ENCODE measurements at places on chromosomes 5 and 9.

DNA sequence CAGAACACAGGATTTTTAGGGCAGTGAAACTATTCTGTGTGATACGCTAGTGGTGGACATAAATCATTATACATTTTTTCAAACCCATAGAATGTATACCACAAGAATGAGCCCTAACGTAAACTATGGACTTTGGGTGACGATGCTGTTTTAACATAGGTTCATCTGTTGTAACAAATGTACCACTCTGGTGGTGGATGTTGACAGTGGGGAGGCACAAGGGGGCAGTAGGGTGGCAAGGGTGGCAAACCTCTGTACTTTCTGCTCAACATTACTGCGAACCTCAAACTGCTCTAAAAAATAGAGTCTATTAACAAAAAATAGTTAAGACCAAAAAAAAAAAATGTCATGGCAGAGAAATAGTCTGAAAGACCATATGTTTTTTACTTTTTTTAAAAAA is 9.1 kb upstream of the MVB12B start:
- DNase-seq: peak; percentile 24

- DNase-seq: no peak
Measured at GRCh38 chr9:14326264-14326826, 12.4 kb upstream of the NFIB start.

- no peak for DNase-seq
Measured at GRCh38 chr5:163916376-163916775, 411.0 kb downstream of the MAT2B start.

DNA sequence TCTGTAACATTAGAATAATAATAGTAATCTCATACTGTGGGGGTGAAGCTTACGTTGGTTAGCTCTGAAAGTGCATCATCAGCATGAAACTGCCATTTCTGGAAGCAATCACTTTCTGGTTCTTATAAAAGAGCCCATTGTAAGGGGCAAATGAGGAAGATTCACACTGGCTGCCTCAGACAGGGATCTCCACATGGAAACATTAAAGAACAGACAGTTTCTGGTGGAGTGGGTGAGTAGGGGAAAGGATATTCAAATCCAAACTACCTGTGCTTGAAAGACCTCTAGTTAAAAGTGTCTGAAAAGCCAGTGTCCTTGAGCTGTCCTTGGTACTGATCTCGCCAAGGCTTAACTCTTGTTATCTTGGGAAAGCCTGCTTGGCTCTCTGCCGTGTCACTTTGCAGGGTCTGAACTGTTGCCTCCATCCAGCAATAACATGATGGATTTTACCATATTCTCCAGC is 19.1 kb upstream of the SLC31A2 start:
- no peak for DNase-seq

DNA sequence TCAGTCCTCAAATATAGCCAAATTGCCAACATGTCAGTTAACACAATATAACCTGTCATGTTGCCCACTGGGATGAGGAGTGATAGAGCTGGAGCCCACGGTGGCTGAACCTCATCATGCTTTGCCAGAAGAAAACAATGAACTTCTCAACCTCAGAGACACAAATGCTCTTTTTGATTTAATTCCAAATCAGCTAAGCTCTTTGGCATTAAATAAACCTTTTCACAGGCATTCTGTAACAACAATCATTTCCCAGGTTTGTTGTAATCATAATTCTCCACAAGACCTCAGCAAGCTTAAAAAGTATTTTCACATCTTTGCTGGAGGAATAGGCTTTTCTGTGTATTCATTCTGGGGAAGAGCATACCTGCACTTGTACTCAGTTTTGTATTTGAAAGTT is 830.9 kb downstream of the MAT2B start:
- no peak for DNase-seq

GRCh38 chr5:3489239-3489843 is 106.3 kb upstream of the IRX1 start:
- DNase-seq: no peak

GRCh38 chr5:81908771-81909170 is 63.1 kb upstream of the ATG10 start:
- no peak for DNase-seq

- no peak for DNase-seq
Measured at GRCh38 chr9:121662891-121663580, 11.6 kb downstream of the DAB2IP start.

DNA sequence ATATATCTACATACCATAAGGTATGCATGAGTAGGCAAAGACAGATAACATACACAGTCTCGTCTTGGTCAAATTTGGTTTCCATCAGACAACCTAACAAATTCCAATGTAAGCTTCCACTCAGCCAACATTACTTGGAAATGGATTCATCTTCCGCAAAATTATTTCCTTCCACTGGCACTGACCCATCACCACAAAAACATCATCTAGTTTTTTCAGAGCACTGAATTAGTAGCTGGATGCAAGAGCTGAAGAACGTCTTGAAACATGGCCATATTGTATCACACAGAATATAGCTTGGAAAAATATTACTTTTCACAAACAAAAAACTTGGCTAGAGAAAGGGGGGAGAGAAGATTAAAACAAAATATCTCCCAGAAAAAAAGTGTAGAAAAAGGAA is 73.5 kb downstream of the EFNA5 start:
- no peak for DNase-seq

- DNase-seq: no peak
Measured at GRCh38 chr5:123170816-123171215, 81.8 kb downstream of the PRDM6 start.

GRCh38 chr9:116658265-116658664 is 28.8 kb upstream of the TRIM32 start:
- DNase-seq: no peak

DNA sequence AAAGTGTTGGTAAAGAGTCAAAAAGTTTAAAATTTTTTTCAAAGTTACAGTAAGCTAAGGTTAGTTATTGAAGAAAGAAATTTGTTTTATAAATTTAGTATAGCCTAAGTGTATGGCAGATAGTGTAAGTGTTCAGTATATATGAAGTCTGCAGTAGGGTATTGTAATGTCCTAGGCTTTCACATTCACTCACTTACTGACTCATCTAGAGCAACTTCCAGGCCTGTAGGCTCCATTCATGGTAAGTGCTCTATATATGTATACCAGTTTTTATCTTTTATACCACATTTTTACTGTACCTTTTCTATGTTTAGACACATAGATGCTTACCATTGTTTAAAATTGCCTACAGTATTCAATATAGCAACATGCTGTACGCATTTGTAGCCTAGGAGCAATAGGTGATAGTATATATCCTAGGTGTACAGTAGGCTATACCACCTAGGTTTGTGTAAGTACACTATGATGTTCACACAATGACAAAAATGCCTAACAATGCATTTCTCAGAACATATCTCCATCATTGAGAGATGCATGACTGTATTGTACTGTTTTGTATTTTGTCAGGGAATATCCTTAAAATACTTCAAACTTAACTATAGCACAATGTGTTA is 38.5 kb downstream of the CYSTM1 start:
- DNase-seq: no peak

DNA sequence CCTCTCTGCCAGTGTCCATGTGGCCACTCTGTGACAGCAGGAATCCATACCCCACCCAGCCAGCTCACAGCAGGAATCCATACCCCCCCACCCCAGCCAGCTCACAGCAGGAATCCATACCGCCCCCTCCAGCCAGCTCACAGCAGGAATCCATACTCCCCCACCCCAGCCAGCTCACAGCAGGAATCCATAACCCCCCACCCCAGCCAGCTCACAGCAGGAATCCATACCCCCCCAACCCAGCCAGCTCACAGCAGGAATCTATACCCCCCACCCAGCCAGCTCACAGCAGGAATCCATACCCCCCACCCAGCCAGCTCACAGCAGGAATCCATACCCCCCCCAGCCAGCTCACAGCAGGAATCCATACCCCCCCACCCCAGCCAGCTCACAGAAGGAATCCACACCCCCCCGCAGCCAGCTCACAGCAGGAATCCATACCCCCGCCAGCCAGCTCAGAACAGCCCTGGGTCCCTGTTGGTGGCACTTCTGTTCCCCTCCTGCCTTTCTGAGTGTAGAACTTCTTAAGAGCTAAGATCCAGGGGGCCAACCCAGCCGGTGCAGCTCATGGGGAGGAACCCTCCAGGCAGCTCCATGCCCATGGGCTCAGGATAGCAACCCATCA is 8.4 kb upstream of the RXRA start:
- DNase-seq: no peak

DNA sequence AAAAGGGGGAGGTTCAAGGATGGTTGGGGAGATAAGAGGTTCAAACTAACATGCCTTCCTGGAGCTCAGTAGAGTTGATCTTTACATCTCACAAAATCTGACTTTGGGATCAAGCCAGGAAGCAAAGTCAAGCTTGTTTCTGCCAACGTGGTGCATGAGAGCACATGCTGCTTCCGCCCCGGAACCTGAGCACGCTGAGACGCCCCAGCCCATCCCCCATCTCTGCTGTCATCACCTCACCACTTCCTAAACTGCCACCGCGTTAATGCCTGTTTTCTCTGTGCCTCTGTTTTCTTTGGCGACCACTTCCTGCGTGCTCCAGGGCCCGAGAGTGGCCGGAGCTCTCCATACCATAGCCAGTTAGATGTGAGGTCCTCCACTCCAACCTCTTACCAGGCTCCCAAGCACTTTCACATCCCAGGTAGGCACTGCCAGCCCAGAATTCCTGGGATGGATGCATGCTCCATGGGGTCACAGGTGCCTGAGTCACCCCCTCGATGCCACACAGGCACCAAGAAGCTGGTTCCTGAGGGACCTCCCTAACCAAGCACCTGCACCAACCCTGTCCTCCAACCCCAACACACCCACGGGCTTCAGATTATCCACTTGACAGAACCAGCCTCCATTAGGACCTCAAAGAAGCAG is 31.2 kb upstream of the AFAP1L1 start:
- DNase-seq: peak; percentile 79

GRCh38 chr9:124291801-124292396 is 34.1 kb downstream of the NEK6 start:
- peak; percentile 55 for DNase-seq

GRCh38 chr9:38176251-38176650 is 107.2 kb upstream of the SHB start:
- no peak for DNase-seq

GRCh38 chr5:74848553-74849025 is 17.6 kb downstream of the FAM169A start:
- DNase-seq: no peak

DNA sequence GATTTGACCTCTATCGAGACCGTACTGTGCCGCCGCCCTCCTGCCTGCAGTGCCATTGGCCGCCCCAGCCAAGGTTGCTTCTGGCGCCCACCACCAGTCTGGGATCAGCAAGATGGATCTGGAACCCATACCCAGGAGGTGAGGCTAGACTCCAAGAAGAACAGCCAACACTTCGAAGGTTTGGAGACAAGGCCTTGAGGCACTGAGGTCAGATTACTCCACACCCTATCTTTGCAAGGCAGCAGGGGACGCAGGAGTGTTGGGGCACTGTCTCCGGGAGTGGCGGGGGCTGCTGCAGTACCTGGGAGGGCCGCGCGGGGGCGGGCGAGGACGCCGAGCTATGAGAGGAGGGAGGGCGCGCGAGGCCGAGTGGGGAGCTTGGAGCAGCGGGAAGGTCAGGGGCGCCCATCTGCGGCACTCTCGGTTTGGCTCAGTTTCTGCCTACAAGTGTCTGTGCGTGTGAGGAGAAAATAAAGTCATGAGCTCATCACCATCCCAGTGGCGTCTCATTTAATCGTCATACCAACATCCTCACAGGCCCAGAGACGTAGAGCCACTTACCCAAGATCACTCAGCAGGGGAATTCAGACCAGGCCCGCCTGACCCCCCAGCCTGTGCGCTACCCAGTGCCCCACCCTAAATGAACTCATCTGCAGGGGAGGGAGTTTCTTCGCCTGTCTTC is 20.5 kb upstream of the PSD2 start:
- peak; percentile 82 for DNase-seq

GRCh38 chr9:98809311-98810101 is 2.0 kb downstream of the GALNT12 start:
- DNase-seq: no peak

GRCh38 chr5:13987843-13988464 is 43.5 kb upstream of the DNAH5 start:
- DNase-seq: no peak

GRCh38 chr5:173496129-173496882 is 120.1 kb downstream of the BOD1 start:
- DNase-seq: no peak

DNA sequence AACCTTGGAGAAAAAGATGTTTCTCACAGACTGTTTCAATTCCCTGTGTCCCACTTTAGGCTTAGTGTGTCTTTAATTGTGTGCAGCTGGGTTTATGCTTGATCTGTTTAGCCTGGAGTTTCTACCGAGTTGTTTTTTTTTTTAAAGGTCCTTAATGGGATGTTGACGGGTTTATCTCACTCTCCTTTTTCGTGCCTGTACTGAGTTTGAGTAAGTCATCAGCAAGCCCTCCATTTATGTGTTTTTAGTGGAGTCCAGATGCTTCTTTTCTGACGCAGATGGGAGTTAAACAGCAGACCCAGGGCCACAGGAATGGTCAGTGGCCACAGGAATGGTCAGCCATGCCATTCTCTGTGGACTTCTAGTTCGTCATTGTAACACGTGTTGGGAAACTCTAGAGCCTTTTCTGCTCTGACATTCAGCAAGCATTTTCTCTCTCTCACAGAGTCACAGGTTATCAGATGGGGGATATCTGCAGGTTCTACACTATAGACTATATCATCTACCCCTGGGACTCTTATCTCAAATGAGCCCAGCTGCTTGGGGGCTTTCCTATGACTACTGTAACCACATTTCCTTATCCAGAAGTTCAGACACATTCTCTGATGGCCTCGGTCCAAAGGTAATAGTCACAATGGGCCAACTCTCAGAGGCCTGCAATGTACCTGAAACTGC is 190.5 kb downstream of the TTLL11 start:
- no peak for DNase-seq

DNA sequence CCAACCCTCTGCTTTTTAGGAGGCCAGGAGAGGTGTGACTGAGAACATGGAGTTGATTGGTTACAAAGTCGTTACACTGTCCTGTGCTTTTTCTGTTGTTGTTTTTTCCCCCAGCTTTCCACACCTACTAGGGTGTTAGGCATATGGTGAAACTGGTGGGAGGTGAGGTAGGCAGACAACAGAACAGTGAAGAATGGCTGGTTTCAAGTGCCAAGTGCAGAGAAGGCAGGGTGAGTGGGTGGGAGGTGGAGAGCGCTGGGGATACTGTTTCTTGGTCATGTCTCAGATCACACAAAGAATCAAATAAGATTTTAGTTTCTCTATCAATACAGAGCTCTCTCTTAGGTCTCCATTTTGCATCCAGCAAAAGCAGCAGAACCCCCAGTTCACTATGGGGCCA is 2.2 kb upstream of the SPTAN1 start:
- peak; percentile 70 for DNase-seq

DNA sequence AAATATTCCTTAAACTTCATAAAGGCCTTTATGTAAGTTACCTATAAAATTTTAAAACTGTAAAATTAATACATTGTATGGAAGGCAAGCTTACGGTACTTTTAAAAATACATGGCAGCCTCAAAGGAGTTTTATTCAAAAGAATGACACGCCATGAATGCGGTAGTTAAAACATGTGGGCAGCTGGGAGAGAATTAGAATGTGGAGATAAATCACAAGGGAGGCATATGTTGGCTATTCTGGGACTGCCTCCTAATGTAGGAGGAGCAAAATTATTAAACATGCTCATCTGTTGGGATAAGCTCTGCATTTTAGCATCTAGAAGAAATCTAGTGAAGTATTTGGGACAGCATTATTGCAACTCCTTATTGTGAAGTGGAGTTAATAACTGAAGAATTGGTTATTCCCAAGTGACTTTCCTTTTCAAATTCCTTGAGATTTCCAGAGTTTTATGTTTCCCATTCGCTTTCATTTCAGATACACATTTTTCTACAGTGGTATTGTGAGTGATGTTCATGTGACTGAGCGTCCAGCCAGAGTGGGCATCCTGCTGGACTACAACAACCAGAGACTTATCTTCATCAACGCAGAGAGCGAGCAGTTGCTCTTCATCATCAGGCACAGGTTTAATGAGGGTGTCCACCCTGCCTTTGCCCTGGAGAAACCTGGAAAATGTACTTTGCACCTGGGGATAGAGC is 109.4 kb downstream of the CMYA5 start:
- DNase-seq: no peak

All from stimulated activated CD4-positive, alpha-beta T cell treated with anti-CD3 and anti-CD28 coated beads, Interleukin-4, amount 100 ng/mL, for 24 hours (primary cell).